Activated T-helper 2 cell treated with anti-CD3 and anti-CD28 coated beads, Interferon-gamma antibody, Interleukin-2, Interleukin-4, amounts not matched to agents 10 μg/mL and 5 μg/mL and 100 μg/mL, durations not matched to agents 14 hours and 24 hours and 36 hours (primary cell): ENCODE measurements at places on chromosomes 11 and 22. TPM values are rescaled to one million over a fixed set of nuclear protein-coding genes. Genes with fewer than 3 reads are reported as not detected.

CST6 gene
- total RNA-seq: 0.69 and 0.75 TPM in 2 replicates

DNA sequence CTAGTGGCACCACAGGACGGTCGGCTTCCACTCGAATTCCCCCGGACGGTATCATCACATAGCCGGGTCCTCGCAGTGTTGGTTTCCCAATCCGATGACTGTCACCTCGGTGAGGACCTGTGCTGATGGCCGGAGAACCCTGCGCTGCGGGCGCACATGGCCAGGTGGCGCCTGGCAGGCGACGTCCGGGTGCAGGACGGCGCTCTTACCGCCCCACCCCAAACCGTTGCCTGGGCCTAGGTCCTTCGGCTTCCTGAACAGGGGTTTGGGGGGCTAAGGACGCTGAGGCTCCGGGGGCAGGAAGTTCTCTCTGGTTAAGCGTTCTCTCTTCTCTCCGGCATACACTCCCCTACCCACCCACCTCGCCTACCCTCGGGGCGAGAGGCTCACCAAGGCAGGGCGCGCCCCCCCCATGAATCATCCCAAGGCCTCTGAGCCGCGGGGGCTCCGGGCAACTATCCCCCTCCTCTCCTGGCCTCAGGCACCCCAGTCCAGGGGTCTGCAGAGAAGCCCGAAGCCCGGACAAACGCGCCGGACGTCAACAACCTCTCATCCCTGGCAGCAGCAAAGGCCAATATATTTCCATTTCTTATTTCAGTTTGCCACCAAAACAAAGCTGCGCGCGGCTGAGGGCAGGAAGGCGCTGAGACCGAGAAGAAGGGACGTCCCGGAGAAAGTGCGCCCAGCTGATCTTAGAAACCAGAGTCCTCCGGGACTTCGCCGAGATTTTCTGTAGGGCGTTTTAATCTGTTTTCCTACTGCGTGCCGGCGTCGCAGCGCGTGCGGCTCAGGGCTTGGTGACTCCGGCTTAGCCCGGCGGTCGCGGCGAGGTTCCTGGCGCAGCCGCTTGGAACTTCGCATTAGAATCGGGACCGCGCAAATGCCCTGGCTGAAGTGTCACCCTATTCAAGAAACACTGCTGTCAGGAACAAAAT is 5.6 kb downstream of the ALX4 start:
- DNase-seq: no peak

C22orf23 gene
- total RNA-seq: not detected in 2 replicates

ANKK1 gene
- total RNA-seq: 0.11 TPM in 1 of 2 replicates, not detected in the other

MYO18B gene
- total RNA-seq: 6.0 and 6.1 TPM in 2 replicates

OR5L1 gene
- total RNA-seq: not detected in 2 replicates

BCO2 gene
- total RNA-seq: 1.2 and 1.4 TPM in 2 replicates

DNA sequence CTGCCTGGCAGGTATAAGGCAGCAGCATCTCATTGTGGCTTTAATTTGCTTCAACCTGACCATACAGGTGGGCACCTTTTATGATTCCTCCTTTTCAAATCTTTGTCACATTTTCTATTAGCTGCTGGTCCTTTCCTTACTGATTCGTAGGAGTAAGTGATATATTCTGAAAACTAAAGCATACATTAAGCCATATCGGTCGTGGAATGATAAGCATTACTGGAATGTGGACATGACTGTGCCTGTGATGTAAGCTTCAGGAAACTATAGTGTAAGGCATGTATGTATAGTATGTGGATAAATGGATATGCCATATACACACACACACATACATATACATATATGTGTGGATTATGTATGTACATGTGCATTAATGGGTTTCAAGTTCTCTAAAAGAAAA is 20.8 kb downstream of the YPEL1 start:
- DNase-seq: no peak

DNA sequence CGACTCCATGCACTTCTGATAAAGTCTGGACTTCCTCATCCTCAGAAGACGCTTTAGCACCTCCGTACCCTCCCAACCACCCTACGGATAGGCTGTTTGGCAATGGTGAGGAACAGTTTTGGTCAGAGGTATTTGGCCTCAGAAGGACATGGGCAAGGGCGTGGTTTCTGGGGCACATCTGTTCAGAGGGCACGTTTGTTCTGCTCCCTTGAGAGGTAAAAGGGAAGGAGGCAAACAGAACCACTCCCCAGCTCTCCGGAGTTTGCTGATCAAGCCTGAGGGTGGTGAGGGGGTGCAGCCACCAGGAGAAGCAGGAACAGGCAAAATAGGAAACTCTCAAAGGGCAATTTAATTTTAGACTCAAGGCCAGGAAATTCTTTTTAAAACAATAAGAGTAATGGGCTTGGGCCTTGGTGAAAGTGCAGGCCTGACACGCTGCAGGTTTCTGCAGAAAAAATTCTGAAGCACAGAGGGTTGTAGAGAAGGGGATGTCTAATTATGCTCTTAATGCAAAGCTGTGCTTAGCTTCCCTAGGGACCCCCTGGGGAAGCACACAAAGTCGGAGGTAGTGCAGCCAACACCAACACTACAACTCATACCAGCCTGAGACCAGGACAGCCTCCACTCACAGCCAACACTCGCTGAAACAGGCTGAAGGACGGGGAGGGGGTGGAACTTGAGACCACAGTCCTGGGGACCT is 23.3 kb downstream of the ETS1 start:
- no peak for DNase-seq

GRCh38 chr22:44661070-44661469 is 40.9 kb upstream of the PRR5 start:
- DNase-seq: no peak

DNA sequence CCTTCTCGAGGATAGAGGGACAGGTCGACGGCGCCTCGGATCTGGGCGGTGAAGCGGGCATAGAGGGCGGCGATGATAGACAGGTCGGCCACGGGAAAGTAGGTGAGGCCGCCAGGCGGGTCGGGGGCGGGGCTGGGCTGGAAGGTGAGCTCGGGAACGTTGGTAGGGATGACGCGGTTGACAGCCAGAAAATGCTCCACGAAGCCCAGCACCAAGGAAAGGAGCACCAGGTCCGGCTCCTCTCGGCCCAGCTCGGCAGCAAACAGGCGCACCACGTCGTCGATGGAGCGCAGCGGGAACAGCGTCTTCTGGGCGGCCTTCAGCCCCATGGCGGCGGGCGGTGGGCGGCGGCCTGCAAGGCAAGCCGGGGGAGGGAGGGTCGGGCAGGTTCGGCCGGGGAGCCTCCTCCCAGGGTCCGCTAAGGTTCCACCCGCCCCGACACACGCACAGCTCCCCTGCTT is 540 bp downstream of the MEN1 start:
- DNase-seq: no peak

DNA sequence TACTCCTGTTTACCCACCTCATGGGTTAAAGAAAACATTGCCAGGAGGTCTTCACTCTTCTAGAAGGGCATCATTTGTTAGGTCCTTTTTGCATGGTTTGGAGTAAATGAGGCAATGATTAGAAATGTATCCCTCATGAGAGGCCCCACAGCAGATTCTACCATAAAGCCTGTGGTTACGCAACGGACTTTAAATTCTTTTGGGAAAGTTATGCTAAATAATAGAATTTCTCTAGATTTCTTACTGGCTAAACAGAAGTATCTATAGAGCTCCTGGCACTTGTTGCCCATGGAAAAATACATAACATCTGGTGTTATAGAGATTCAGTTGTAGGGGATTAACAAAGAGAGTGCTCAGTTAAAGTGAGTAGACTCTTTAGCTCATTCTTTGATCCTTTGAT is 15.1 kb upstream of the ATXN10 start:
- DNase-seq: no peak

TCN2 gene
- 0.51 and 0.68 TPM in 2 replicates for total RNA-seq

DNA sequence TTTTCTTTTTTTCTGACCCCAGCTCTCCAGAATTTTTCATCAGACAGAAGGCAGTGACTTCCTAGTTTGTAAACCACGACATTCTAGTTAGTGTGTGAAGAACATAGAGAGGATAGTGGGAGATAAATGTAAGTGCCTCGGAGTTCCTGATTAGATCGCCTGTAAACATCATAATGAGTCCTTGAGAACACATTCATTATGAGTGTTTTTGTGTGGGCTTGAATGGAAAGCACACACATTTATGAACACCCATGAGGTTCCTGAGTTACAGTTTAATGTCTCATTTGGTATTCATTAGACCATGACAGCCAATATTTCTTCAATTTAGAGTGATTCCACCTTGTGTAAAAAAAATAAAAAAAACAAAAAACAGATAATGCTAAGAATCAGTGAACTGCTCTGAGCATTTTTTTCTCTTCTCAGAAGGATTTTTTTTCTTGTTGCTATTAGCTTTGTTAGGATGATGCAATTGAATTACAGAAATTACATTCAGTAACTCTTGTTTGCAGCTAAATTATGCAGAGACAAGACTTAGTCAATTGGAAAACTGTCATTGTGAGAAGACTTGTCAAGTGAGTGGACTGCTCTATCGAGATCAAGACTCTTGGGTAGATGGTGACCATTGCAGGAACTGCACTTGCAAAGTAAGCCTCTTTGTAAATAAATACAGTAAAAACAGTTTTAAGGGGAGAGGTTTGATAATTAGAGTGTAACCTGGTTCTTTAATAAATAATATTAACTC is 257.6 kb downstream of the NELL1 start:
- DNase-seq: no peak

ABCC8 gene
- 0.30 TPM in 1 of 2 replicates, not detected in the other for total RNA-seq

DNA sequence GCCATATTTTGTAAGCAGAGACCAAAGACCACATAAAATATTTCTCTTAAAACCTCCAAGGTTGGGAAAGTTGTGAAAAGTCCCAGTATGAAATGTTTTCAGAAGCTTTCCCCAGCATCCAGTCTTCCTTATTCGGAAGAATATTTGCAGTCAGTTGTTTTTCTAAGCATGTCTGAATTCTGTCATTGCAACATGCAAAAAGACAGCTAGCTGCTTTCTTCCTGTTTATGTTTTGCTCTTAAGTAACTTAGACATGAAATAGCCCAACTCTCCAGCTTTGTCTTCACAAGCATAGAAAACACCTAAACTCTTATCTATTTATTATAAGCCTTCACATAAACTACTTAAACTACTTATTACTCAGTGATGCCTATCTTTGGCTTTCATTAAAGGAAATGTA is 57.9 kb upstream of the MMP13 start:
- no peak for DNase-seq

- no peak for DNase-seq
Measured at GRCh38 chr11:64721359-64721699, 1.7 kb downstream of the NRXN2 start.
